ENCODE measurements at places on chromosomes 6 and 20.

GRCh38 chr20:34525709-34526416, 9.6 kb downstream of the DYNLRB1 start:
- peak; percentile 99 for DNase-seq

- DNase-seq = no peak
These were observed 58.3 kb downstream of the IPCEF1 start for GRCh38 chr6:154298297-154298696.

DNA sequence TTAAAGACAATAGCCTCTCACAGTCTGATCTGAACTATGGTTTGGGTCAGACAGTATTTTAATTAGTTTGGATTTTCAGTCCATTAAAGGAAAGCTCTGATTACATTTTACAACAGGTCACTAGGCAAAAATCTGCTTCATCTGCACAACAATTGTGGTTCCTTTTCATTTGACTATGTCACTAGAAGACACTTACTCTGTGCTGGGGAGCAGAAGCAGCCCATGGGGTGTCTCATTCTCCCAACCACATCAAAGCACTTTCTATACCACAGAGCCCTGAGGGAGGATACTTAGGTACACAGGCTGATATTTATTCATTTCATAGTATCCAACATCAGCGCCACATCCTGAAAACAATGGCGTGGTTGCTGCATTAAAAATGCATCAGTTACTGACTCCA, 36.6 kb upstream of the HDAC2 start:
- no peak for DNase-seq

DNA sequence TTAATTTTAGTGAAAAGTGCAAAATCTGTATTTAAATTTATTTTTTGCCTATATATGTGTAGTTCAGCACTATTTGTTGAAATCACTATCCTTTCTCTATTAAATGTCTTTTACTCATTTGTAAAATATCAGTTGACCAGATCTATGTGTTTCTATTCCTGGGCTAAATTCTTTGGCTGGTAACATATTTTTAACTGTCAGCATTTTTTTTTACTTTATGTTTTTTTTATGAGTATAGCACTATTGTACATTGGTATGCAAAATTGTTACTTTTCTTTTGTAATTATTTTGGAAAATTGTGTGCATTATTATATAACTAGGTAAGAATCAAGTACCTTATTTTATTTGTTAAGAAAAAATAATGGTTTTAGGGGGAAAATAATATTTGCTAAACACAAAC, 582.8 kb upstream of the ADGRB3 start:
- no peak for DNase-seq

DNA sequence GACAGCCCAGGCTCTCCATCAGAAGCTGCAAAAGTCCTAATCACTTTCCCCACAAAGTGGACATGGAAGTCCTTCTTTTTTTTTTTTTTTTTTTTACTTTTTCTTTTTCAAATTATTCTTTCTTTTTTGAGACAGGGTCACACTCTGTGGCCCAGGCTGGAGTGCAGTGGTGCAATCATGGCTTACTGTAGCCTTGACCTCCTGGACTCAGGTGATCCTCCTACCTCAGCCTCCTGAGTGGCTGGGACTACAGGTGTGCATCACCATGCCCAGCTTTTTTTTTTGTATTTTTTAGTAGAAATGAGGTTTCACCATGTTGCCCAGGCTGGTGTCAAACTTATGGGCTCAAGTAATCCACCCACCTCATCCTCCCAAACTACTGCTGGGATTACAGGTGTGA, 29.0 kb upstream of the AKIRIN2 start:
- DNase-seq = no peak

- no peak for DNase-seq
These were observed 506.2 kb upstream of the SLC35B3 start for GRCh38 chr6:8941577-8941976.

- no peak for DNase-seq
These were observed 50.5 kb upstream of the THEMIS start for GRCh38 chr6:127951172-127951917.

DNA sequence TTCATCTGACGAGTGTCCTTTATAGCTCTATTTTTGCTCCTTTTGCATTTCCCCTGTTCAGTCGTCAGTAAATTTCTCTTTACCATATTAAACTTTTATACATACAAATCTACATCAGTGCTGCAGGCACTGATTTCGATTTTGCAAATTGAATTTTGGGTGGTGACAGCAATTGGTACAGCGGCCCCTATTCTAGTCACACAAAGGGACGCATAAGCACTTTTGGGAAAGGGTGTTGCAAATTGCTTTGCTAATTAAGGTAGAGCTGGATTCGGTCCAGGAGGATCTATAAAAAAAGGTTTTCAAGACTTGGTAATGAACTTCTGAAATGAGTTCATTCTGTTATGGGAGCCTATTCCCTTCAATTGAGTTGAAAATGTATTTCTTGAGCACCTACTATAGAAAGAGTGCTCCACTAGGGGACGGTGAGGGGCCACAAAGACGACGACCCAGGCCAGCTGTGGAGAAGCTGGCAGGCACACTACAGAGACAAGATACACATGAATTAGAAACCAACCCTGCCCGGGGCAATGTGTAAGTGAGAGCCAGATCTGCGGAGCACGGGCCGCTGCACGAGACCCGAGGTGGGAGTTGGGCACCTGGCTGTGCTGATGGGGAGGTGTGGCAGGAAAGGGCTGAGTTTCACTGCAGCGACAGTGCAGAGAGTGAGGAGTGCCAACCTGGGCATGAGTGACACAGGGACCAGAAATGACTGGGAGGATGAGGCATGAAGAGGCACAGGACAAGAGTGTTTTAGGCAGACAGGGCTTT, 5.4 kb downstream of the UQCC2 start:
- no peak for DNase-seq

DNA sequence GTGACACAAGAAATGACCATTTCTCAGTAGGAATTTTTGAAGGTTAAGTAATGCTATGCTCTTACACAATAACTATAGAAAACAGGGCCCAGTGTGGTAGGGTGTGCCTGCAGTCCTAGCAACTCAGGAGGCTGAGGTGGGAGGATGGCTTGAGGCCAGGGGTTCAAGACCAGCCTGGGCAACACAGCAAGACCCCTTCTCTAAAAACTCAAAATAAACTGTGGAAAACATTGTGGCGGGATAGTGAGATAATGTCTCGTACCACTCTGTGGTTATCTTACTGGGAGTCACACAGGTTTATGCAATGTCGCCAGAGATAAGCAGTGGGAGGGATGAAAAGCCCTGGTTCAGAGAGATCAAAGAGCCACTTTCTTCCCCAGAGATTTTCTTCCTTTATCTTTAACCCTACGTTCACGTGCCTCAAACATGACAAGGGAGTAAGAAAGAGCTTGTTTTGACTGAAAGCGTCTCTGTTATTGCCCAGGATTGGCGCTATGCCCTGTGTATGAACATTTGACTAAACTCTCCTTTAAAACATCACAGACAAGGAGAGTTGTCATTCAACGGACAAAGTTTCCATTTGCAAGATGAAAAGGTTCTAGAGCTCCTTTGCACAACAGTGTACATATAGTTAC, 13.9 kb downstream of the GCM1 start:
- DNase-seq = no peak
